Activated CD4-positive, alpha-beta T cell treated with anti-CD3 and anti-CD28 coated beads, Interleukin-10, Interleukin-2, amounts not matched to agents 100 ng/mL and 50 ng/mL, durations not matched to agents 16 hours and 8 hours (primary cell): ENCODE measurements at places on chromosomes 3 and 15.

DNA sequence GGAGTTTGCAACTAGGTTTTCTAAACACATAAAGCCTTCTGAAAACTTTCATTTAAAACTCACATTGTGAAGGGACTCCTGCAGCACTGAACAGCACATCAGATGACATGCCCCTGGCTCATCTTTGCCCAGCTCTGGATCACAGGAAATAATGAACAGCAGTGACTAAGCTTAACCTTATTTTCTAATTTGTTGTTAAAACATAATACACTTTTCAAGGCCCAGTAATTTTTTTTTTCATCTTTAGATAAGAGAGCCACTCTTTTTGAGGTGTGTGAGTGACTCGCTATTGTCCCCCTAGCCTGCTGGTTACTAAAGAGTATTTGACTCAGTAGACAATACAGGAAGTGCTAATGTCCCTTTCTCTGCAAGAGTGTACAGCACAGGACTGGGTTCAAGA is 204.0 kb downstream of the OSBPL10 start:
- no peak for DNase-seq

DNA sequence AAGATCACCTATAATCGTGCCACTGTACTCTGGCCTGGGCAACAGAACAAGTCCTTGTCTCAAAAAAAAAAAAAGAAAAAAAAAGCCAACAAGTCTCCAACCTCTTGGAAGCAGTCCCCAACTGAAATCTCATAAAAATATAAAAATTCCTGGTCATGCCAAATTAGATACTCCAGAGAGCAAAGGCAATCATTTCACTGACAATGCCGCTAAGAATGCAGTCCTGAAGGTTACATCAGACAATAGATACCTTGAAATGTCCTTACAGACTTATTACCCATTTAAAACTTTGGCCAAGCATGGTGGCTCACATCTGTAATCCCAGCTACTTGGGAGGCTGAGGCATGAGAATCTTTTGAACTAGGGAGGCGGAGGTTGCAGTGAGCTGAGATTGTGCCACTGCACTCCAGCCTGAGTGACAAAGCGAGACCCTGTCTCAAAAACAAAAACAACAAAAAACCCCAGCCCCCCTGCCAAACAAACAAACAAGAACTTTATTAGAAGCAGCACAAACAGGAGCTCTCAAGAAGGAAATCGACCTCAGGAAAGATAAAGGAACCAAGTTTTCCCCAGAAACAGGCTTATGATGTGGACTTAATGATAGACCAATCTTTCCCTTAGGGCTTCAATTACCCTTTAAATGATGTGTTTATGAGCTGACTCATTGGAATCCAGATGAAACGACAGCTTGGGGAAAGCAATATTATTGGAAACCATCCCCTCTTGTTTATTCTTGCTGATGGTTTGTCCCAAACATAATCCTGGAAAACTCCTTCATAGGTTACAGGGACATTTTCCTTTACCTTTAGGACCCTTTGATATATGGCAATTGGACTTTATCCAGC is 53.1 kb upstream of the XCR1 start:
- DNase-seq, result no peak

DNA sequence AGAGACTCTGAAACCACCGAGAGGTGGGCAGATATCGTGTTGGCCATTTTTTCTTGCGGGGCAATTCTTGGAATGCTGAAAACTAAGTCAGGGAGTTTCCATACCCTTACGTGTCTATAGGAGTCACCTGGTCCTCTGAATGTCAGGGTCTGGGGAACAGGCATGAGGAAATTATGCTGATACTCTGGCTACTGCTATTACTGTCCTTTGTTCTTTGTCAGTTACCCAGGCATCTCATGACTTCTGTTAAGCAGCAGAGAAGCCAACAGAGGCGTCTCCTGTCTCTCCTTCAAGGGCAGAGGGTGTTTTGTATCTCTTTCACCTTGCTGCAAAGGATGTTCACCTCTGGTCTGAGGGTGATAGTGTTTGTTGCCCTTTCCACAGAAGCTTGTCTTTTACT is 559.5 kb upstream of the CCDC54 start:
- DNase-seq, result no peak

DNA sequence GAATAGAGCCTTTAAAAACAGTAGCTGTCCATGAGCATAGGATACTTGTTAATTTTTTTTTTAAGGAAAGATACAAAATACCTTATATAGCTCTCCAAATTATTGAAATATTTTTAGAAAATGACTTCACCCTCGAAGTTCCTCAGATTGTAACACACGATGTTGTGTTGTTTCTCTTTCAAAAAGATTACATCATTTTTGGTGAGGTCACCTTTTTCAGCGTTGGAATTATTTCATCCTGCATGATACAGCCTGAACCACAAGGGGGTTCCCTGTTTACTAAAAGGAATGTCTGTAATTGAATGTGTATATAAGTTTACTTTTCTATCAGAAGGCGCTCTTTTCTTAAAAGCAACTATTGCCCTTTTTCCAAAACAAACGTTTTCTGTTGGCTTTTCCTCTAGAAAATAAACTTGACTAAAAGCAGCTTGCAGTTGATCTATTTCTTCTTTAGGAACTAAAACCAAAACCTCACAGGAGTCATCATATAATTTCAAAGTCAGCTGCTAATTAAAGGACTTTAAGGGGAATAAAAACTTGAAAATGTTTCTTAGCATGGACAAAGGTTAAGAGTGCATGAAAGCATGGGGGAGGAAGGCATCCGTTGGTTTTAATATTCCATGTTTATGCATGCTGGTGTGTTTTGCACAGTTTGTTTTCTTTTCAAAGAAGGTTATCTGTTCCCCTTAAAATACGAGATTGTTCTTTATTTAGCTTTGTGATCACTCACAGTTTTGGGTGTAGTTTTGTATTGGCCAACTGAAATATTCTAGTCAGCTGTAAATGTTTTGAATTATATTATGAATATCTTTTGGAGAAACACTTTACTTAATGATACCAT is 29.4 kb downstream of the LYSMD4 start:
- DNase-seq, result peak; percentile 63

DNA sequence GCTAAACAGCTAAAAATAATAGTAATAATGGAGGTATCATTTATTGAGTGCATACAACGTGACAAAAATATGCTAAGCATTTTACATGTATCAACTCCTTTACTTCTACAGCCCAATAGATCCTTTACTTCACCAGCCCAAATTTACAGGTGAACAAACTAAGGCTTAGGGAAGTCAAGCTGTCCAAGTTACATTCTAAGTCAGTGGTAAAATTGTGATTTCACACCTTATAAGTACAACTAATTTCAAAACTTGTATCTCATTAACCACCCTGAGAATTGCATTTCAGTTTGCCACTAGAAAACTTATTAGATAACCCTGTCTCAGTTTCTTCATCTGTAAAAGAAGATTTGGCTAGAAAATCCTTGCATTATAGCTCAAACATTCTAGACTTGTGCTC is 10.7 kb downstream of the SLC33A1 start:
- no peak for DNase-seq

DNA sequence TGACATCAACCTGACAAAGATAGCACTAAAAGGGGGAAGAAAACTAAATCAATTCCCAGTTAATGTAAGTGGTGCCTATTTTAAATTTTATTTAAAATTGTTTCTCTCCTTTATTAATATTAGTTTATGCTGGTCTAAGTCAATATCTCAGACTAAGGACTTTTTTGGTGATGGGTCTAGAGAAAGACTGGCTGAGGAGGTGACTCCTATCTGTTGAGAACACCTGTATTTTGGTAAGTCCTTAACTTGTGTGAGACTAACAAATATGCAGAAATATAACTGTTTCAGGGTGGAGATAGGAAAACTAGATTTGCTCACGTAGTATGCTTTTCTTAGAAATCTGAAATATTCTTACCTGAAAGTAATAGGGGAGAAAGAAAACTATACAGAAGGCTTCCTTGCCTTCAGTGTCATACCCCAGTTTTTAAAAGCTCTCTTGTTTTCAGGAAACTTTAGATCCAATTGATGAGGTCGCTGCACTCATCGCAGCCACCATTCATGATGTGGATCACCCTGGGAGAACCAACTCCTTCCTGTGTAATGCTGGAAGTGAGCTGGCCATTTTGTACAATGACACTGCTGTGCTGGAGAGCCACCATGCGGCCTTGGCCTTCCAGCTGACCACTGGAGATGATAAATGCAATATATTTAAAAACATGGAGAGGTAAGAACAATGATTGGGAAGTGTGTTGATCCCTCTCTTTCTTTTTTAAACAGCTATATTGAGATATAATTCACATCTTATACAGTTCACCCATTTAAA is 138.9 kb downstream of the PDE8A start:
- DNase-seq, result no peak

DNA sequence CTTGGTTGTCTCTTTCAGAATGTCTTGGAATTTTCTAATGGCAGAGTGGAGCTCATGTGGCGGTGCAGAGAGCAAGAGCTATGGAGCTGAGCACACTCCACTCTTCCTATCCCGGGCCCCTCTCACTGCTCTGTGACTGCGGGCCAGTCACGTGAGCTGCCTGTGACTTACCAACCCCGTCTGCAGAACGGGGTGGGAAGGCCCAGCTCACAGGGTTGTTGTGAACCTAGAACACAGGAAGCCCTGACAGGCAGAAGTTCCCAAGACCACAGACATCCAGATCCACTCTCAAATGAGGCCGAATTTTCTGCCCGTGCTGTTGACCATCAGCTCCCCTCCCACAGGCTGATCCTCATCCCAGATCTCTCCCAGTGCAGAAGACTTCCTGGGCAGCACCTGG is 35.5 kb upstream of the PLXNA1 start:
- DNase-seq, result no peak

DNA sequence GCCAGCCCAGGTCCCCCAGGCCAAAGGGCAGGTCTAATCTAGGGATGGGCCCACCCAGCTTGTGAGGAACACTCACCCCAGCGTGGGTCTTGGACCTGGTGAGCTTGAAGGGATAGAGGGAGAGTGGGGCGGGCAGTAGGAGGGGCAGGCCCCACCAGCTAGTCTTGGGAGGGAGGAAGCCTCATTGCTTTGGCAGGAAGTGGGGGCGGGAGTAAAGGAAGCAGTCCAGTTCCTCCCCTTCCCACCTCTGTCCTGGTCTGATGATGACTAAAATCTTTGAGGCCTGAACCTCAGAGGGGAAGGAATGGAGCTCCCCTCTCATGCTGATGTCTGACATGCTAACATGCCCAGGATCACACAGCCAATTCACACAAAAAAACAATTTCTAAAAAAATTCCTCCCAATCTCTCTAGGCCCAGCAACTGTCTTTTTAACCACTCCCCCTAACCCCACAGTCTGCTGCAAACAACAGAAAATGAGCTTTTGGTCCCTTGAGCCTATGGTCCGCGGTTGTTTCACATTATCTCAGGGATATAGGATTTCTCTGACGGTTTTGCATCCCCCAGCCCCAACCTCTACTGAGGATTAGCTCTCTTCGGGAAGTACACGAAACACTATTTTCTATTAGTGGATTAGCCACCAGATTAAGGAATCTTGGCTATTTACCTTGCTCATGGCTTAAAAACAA is 30.7 kb upstream of the DUSP7 start:
- peak; percentile 39 for DNase-seq

DNA sequence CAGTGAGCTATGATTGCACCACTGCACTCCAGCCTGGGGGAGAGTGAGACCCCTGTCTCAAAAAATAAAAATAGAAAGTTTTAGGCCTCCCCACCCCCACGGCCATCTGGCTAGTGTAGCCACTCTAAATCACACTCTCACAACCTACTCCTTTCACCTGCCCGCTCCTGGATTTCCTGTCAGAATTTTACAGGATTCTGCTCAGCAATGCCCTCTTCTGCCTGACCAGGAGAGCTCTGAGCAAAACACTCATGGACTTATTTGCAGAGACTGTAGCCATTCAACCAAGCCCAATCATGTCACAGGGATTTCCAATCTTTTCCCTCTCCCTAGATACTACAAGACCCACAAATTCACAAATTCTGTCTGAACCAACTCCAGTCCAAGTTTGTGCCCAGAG is 242.6 kb upstream of the TPRG1 start:
- no peak for DNase-seq

GRCh38 chr3:143573610-143574303 is 274.5 kb downstream of the SLC9A9 start:
- no peak for DNase-seq

DNA sequence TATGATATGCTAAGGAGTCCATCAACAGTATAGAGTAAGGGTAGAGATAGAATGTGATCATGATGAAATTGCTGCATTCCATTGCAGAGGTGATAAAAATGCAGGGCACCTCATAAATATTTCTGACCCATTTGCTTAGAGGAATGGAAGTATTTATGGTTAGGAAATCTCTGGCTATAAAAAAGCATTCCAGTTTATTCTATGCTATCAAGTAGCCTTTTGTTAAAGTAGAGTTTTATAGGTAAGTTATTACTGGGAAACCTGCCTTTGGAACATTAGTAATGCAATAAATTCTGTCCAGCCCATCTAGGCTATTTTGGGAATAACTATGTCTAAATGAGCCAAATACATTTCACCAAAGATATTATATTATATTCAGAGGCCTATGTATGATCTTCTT is 19.8 kb upstream of the STRIT1 start:
- no peak for DNase-seq

DNA sequence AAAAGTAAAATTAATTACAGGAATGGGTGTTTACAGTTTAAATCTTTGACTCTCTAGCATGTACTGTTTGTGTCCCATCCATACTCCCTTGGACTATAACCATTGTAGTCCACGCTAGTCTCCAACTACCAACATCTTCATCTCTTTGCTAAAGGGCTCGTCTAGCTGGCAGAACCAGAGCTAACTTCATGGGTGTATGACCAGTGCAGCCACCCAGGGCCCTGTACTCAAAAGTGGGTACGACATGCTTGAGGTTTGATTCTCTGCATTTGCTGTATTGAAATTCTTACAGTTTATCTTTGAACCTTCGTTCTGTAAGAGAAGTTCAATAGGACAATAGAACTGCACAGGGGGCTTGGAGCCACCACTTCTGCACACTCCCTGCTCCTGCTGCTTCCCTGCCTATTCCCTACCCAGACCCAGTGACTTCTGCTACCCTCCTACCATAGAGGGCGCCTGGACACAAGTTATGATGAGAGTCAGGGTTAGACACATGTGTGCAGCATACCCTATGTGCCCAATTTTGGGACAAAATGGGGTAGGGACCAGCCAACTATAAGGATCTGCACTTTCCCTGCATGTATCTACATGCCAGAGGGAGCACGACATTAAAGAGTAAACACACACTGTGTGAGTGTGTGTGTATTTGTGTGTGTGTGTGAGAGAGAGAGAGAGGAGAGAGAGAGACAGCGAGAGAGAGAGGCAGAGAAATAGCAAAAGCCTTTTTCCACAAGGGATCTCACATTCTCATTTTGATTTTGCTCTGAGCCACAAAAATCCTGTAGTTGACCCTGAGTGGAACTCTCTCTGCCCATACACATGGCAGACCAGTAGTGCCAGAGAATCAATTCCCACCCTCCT is 59.0 kb upstream of the NECTIN3 start:
- peak; percentile 9 for DNase-seq

- DNase-seq, result peak; percentile 11
These were observed 11.8 kb downstream of the AAGAB start for GRCh38 chr15:67242708-67243111.

- no peak for DNase-seq
These were observed 560.0 kb upstream of the CFAP20DC start for GRCh38 chr3:59609657-59610348.

- DNase-seq, result peak; percentile 7
These were observed at the start of gene PLSCR4 for GRCh38 chr3:146250449-146251382. PLSCR4 (minus strand) TSS chr3:146251105; CDS start chr3:146222071, 29,034 bp downstream.

GRCh38 chr15:45023659-45024225 is 747 bp downstream of the SORD start:
- DNase-seq, result peak; percentile 20

GRCh38 chr3:188320757-188321156 is 166.8 kb downstream of the LPP start:
- no peak for DNase-seq

- DNase-seq, result no peak
These were observed 26.0 kb downstream of the TM4SF18 start for GRCh38 chr3:149307435-149307783.
